Activated CD4-positive, alpha-beta T cell treated with anti-CD3 and anti-CD28 coated beads, Interleukin-2, amount 10 ng/mL, durations not matched to agents 7 days and 5 days (primary cell): ENCODE measurements at places on chromosomes 2 and 18. TPM values are rescaled to one million over a fixed set of nuclear protein-coding genes. Genes with fewer than 3 reads are reported as not detected.

IL36G gene
- total RNA-seq, result not detected

REG1B gene
- not detected for total RNA-seq

AQP12B gene
- not detected for total RNA-seq

COX7A2L gene
- 92.1 TPM for total RNA-seq

TMSB10 gene
- total RNA-seq, result 5,845 TPM

REV1 gene
- 40.7 TPM for total RNA-seq

IL1F10 gene
- not detected for total RNA-seq

SCN1A gene
- not detected for total RNA-seq

DOK6 gene
- total RNA-seq, result not detected

TLK1 gene
- 87.1 TPM for total RNA-seq

VWC2L gene
- not detected for total RNA-seq

ODC1 gene
- 50.3 TPM for total RNA-seq

SUMO1 gene
- 120 TPM for total RNA-seq

RFTN2 gene
- total RNA-seq, result not detected

ANO7 gene
- 0.12 TPM for total RNA-seq

MPP4 gene
- total RNA-seq, result not detected

HOXD12 gene
- not detected for total RNA-seq

LDLRAD4 gene
- 28.6 TPM for total RNA-seq

C2orf66 gene
- total RNA-seq, result 0.44 TPM

SLC38A11 gene
- not detected for total RNA-seq

UGT1A6 gene
- not detected for total RNA-seq

CHRND gene
- not detected for total RNA-seq

PROKR1 gene
- total RNA-seq, result not detected

DNMT3A gene
- total RNA-seq, result 62.3 TPM

TMEM150A gene
- total RNA-seq, result 1.5 TPM

LYPD6B gene
- not detected for total RNA-seq

TXNDC2 gene
- total RNA-seq, result not detected

STARD6 gene
- not detected for total RNA-seq

DPYSL5 gene
- not detected for total RNA-seq

RGPD3 gene
- not detected for total RNA-seq

IL1R2 gene
- total RNA-seq, result 0.52 TPM

CYP1B1 gene
- 13.8 TPM for total RNA-seq

ACSL3 gene
- total RNA-seq, result 37.6 TPM

CWC22 gene
- 21.9 TPM for total RNA-seq

ELOA2 gene
- not detected for total RNA-seq

SATB2 gene
- total RNA-seq, result 0.07 TPM

RRM2 gene
- total RNA-seq, result 496 TPM
